ENCODE measurements at places on chromosomes 2 and 18.

- no peak for DNase-seq
These were observed 42.8 kb downstream of the STK25 start for GRCh38 chr2:241465543-241465942.

GRCh38 chr2:172848519-172848918 is 112.9 kb downstream of the RAPGEF4 start:
- DNase-seq, result no peak

- no peak for DNase-seq
These were observed 337.4 kb upstream of the ID2 start for GRCh38 chr2:8344144-8345097.

GRCh38 chr2:239378918-239379640 is 21.7 kb downstream of the HDAC4 start:
- DNase-seq, result no peak

DNA sequence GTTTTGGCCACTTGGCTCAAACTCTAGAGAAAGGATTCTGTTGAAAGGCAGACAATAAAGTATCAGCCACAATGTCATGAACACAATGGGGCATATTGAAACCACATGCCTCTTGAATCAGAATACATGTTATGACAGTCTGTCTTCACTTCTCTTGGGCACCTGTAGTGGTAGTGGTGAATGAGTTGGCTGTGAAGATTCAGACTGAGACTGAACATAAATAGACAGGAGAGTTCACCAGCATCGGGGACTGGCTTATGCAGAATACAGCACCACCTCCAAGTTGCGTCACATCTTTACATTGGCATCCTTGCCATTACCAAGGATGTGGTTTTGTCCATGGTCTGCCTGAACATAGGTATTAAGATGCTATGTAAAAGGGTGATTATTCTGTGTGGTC is 336.8 kb downstream of the MYCN start:
- no peak for DNase-seq

DNA sequence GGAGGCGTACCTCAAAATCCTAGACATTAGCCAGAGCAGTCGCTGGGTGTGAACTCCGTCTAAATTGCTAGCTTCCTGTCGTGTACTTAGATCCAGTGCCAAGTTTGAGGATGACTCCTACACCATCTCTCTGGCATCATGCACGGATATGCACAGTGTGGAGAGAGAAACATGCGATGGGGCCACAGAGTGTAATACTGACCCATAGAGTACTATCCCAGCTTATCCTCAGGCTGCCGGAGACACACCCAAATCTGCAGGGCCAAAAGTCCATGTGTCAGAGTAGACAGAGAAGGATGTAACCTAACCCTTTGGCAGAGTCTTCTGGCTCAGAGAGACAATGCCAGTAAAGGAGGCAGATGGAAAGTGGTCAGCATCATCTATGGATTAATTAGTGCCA is 84.2 kb downstream of the ARL4C start:
- no peak for DNase-seq

- DNase-seq, result no peak
These were observed 1186.2 kb upstream of the FAM98A start for GRCh38 chr2:34785206-34785785.

DNA sequence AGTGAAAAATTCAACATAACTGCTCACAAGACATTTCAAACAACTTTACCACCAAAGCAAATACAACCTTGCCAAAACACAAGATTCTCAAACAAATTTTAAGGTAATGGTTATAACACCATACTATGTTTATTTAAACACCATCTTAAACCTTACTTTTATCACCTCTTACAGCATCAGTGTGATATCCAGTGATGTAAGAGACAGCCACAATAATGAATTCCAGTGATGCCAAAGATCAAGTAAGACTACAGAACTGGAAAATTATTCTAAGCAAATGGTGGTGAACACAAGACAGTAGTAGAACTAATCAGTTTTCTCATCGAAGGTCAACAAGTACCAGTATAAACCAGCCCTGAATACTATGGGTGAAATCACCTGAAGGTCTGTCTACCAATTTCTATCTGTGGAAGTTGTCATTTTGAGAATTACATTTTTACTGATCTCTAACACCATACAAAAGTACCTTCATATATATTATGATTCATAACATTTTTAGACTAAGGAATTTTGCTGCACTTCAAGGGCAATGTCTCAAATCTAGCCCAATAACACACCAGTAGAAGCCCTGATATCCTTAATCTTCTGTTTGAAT is 146.2 kb downstream of the RBMS1 start:
- DNase-seq, result no peak

GRCh38 chr18:55323051-55323994 is 264.7 kb downstream of the TCF4 start:
- DNase-seq, result no peak

- DNase-seq, result no peak
These were observed 34.5 kb downstream of the SFT2D3 start for GRCh38 chr2:127735537-127736399.

DNA sequence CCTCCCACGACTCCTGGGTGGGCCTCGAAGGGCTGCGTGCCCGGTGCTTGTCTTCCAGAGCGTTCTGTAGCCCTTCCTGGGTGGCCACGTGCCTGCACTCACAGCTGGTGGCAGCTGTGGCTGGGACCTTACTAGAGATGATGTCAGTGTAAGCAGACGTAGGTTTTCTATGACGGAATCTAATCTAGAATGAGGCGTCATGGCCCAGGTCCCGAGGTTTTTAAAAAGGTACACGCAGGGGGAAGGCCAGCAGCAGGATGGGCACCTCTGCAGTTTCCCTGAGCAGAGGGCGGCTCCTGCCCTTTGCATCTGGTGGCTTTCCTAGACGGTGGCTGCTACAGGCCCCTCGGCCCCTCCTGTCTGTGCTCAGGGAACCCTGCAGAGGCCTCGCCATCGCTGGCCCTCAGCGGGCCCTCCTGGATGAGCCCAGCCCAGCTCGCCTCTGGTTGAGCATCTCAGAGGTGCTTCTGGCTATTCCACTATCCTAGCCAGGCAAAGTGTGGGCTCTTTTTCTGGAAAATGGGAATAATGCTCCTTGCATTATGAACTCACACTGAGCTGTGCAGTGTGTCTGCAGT is 49.6 kb upstream of the PXDN start:
- no peak for DNase-seq

GRCh38 chr18:74310411-74310810 is 5.2 kb upstream of the C18orf63 start:
- DNase-seq, result no peak

- no peak for DNase-seq
These were observed 311.7 kb upstream of the PKDCC start for GRCh38 chr2:41736105-41736567.

DNA sequence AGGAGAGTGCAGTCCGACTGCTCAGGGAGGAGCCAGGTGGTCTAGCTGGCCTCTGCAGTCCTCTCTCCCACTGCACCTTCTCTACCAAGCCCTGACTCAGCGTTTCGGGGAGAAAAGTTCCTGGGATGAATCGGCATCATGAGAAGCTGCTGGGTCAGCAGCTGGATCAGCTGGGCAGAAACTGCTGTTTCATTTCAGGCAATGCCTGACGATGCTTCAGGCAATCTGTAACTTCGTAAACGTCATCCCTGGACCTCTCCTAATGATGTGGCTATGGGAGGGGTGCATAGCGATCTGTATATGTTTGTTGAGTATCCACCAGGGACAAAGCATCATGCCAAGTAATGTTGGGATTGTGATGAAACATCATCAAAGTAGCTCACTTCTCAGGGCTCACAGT is 20.7 kb downstream of the LIPG start:
- DNase-seq, result no peak

GRCh38 chr2:147989809-147990403 is 30.6 kb downstream of the ORC4 start:
- no peak for DNase-seq

- no peak for DNase-seq
These were observed 34.2 kb downstream of the TRAPPC12 start for GRCh38 chr2:3413697-3414096.

DNA sequence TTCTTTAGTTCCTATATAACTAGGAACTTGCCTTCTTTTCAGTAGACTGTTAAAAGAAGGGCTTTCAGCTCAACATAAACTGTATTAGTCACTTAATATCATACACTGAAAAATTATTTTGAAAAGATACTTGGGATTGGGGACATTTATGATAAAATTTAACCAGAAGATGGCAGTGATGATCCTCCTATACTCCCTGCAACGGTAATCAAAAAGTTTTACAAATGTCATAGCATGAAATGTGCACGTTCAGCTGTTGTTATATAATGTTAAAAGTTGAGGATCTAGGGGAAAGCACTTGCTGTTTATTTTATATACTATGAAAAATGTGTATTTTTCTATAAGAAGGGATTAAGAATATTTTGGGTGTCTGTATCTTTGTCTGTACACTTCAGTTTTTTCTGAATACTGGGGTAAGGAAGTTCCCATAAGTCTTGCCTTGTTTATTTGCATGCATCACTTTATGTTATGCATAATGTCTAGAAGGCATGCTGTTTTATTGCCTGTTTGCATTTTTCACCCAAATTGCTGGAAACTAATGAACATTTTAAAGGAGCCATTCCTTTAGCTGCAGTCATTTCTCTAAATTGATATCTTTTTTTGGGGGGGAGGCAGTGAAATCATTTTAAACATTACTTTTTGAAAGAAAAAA is 19.0 kb downstream of the DYNC1I2 start:
- DNase-seq, result no peak

DNA sequence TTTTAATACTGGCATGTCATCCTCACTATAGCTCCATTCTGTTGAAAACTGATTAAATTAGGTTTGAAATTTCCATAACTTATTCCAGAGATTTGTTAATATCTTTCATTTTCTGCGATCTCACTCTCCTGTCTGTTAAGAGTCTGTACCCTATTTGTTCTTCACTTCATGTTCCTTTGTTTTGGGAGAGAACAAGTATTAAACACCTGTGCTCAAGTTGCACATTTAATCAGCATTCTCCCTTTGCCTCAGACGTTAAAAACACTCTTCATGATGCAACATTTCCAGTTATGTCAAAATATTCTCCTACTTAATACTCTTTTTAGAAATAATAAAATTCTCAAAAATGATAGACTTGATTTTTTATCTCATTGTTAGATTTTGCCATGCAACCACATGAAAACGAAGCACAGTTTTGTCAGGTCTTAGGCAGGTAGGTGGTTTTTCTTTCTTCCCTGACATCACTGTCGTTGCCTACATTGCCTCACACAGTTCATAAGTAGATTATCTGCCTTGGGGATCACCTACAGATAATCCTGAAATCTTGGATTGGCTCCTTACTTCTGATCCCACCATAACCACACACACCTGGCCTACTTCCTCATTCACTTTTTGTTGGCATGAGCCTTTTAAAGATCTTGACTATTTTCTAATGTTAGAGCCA is 109.9 kb downstream of the GAREM1 start:
- DNase-seq, result no peak

DNA sequence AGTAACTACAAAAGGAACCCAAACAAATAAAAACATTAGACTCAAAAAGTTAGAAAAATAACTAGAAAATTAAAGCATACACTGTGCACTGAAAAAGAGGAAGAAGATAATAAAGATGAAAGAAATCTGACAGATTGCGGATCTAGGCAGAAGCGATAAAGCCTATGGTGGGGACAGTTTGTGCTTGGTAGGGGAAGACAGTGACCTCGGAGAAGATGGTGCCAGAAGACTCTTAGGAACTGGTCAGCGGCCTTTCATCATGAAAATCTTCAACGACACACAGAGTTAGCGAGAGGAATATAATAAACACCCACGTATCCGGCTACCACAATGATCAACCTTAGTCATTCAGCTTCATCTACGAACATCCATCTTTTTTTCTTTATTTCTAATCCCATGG is 180.5 kb downstream of the HDAC4 start:
- no peak for DNase-seq
